Inflammatory macrophage treated with lipopolysaccharide for 1 hour (primary cell): ENCODE measurements at places on chromosomes 12 and 14.

DNA sequence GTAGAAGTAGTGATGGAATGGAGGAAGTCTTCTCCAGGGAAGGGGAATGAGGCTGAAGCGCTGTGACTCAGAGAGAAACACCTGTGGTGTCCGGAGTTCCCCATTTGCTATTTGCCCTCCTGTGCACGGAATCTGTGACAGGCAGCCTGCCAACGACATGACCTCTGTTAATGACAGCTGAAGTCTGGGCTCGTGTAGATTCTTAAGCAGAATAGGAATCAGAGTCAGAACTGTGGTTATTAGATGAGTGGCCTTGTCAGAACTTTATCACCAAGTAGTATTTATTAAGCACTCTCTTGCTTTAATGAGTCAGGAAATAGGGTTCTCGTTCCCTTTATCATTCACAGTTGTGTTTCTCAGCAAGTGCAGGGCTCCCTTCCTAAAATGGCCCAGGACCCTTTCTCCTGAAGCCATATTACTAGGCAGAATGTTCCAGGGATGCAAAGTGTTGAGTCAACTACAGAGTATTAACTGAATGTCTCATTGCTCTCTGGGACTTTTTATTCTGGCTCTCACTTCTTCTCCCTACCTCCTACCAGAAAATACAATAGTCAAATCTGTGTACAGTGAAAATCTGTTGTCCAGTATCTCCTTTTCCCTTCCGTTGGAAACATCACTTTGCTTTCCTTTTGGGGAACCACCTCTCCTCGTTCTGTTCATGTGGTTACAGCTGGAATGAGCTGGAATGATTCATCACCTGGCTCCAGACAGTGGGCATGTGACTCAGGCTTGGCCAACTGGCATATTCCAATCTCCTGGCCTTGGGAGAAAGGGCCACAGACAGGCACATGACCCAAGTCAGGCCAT, 77.8 kb upstream of the MAX start:
- DNase-seq: no peak

GRCh38 chr12:76260390-76260748, 87.8 kb downstream of the BBS10 start:
- no peak for DNase-seq

GRCh38 chr12:105878964-105879363, 259.8 kb downstream of the NUAK1 start:
- no peak for DNase-seq

DNA sequence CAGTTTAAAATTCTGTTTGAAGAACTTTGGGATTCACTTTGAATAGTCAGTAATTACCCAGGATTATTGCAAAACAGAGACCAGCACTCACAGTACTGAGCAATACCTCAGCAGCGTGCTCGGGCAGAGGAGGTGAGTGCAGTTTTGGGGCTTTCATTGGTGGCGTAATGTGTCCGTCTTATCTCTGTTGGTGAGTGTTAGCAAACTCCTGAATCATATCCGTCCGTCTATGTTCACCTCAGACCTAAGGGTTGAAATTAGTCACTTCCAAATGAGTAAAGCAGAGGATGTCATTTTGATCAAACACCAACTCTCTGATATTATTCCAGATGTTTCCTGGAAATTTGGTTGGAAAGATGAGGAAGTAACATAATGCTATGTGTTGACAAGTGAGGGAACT, 82.8 kb downstream of the BORCS5 start:
- no peak for DNase-seq

DNA sequence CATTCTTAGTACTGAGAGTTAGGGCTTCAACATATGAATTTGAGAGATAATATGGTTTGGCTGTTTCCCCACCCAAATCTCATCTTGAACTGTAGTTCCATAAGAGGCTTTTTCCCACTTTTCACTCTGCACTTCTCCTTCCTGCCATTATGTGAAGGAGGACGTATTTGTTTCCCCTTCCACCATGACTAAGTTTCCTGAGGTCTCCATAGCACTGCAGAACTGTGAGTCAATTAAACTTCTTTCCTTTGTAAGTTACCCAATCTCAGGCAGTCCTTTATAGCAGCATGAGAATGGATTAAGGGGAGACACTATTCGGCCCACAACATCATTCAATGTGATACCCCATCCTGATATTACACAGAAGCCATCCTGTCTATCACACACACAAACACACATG, 36.8 kb upstream of the ALG10B start:
- no peak for DNase-seq

GRCh38 chr12:62272936-62273552, 12.8 kb downstream of the USP15 start:
- no peak for DNase-seq

GRCh38 chr12:23770202-23770938, 179.1 kb downstream of the SOX5 start:
- DNase-seq: no peak

- no peak for DNase-seq
Measured at GRCh38 chr12:97487470-97487869, 24.9 kb downstream of the RMST start.

GRCh38 chr14:64801800-64802199, 77.9 kb downstream of the SPTB start:
- no peak for DNase-seq

GRCh38 chr12:94143951-94144350, 4.4 kb upstream of the PLXNC1 start:
- DNase-seq: no peak

GRCh38 chr14:78401866-78402265, 231.7 kb downstream of the NRXN3 start:
- no peak for DNase-seq

GRCh38 chr12:11676052-11676451, 26.6 kb downstream of the ETV6 start:
- DNase-seq: no peak

- DNase-seq: no peak
Measured at GRCh38 chr14:104868811-104869572, 3.9 kb downstream of the CEP170B start.

GRCh38 chr12:50187084-50187900, 20.1 kb upstream of the CERS5 start:
- DNase-seq: no peak

DNA sequence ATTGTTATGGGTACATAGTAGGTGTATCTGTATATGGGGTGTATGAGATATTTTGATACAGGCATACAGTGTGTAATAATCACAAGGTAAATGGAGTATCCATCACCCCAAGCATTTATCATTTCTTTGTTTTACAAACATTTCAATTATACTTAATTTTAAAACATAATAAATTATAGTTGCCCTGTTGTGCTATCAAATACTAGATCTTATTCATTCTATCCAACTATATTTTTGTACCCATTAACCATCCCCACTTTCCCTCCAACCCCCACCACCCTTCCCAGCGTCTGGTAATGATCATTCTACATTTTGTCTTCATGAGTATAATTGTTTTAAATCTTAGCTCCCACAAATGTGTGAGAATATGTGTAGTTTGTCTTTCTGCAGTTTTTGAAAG, 302.6 kb downstream of the FOXG1 start:
- DNase-seq: no peak

DNA sequence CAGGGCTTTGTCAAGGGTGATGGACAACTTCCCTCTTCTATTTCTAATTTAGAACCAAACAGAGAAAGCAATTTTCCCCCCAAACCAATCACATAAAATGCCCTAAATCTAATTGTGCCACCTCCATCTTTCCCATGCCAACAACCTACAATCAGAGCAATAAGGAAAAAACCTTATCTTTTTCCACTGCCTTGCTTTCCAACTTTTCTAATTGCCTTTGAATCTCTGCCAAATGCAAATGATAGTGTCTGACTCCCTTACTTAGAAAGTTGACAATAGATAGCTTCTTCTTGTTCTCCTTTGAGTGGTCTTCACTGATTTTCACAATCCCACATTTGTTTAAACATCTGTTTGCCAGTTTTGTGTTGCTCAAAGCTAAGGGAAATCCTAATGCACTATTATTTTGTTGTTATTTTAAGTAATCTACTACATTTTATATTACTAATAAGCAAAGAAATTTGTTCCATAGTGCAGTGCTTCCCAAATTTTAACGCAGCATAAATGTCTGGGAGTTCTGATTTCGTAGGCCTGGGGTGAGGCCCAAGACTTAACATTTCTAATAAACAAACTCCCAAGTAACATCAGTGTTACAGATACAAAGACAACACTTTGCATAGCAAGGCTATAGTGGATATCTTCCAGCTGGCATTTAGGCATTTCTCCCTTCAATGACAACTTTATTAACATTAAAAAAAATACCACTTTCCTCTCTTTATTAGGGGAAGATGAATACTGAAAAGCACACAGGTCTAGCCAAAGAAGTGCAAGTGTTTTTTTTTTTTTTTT, 696.3 kb upstream of the USP15 start:
- DNase-seq: no peak

DNA sequence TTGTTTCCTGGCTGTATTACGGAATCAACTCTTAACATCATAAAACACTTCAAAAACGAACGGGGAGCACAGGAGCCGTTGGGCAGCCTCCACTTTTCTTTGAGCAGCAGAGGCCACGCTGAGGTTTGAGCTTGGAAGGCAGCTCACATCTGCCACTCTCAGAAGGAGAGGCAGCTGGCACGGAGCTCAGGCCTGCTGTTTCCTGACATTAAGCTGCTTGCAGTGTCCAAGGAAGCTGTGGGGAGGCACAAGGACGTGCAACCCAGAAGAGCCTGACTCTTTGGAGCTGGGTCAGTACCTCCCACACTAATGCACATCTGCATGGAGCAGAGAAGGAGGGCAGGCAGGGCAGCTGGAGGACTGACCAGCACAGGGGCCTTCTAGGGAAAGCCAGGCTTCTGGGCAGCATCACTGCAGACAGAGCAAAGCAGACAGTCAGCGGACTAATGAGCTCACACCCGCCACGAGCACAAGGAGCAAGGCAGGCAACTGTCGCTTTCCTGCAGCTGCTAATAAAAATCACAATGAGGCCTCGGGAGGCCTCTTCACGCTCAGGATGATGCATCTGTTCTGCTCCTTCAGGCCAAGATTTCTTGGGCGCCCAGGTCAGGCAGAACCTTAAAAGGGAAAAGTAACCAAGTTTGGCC, 211.1 kb downstream of the GLT1D1 start:
- no peak for DNase-seq

DNA sequence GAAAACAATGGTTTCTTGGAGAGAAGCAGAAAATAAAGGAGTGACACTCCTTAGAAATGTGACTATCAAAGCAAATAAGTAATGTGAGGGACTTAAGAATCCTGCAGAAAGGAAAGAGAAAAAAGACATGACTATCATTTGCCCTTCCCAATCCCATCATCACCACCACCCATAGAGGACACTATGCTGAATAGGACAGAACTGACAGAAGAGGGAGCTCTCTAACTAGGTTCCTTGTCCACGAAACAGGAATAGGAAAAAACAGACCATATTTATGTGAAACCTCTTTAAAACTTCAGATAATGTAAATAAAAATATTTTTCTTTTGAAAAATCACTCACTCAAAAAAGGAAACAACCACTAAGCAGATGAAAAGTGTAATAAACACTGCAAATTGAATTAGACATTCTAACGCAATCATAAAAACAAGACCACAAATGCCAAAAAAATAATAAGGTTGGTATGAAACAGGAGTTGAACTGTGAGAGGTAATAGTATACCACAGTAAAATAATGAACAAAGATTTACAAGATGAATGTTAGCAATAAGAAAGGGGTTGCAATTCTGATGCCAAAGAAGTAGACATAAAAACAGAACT, 24.1 kb downstream of the KLRD1 start:
- DNase-seq: peak; percentile 65

DNA sequence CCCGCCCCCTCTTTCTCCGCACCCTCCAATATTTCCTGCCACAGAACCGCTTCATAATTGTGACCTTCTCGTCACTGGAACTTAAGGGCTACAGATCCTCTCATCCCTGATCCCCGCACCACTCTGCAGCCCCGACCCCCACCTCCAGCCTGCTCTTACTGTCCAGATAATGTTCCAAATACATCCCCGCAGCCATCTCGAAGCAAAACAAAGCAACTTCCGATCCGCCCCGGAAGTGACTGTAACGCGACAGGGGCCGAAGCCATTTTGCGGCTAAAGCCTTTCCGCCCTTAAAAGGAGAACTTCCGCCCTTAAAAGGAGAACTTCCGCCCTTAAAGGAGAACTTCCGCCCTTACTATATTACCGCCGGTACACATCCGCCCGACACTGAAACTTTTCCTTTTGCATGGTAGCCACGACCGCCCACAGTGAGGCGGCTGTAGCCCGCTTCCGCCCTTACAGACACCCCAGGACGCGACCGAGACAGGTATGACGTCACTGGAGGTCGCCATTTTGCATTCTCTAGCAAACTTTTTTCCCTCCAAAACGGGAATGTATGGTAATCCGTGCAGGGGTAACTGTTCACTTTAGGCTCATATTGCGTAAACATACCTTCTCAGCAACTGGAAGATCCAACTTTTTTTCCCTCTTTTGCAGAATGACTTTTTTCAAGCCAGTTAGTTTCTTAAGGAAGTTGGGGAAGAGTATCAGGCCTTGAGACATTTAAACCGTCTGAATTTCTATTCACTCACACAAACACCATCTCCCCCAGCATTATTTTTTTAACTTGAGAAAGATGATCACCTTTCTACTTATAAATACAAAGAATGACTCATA, at the start of gene ING4:
TSS of gene ING4 (minus strand) at position 214 of the 837 bp plus-strand sequence. CDS start at position 196, 18 bp downstream.
- peak; percentile 100 for DNase-seq

GRCh38 chr12:116101991-116102390, 175.5 kb downstream of the MED13L start:
- DNase-seq: no peak

DNA sequence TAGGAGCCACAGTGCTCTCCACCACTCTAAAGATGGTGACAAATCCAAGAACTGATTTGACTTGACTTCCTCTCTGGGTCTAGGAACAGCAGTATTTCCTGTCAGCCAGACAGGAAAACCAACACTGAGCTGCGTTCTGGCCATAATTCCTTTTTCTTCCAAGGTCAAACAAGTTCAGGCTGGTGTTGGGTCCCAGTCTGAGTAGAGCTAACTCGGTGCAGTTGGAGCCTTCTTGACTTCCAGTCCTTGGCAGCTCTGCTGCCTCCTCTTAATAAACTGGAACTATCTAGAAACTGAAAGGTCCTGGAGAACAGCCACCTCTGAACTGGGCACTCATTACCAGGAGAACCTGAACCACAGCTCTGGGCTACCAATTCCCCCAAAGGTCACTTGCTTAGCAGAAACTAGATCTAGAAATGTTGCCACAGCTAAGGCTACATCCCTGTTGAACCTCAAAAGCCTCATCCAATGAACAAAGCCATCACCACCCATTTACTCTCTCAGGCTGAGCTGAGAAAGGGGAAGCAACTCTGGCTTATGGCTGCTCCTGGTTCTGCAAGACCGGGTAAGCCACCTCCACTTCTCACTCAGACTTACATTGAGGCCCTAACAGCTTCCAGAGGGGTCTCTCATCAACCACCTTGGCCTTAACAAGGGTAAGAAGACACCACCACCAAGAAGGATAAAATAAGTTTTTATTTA, 27.7 kb downstream of the MAX start:
- peak; percentile 65 for DNase-seq

DNA sequence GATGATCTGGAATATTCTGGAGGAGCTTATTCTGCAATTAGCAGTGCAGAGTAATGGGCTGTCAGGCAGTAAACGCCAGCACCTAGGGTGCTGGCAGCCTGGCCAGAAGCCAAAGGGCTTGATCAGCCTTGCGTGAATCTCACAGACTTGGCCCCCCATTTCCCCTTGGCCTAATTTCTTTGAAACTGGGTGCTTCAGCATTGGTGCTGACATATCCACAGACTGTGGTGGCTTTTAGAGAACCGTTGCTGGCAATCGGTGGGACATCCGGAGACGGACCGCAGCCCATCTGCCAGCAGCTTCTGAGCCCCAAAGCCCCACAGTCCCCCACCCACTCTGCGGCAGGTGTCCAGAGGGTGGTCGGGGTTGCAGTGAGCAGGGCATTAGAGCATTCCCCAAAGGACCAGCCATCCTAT, 157.1 kb downstream of the CALM1 start:
- DNase-seq: no peak
